8988T (cell line): ENCODE measurements at places on chromosomes 13 and 19.

- no peak for DNase-seq
Measured at GRCh38 chr19:10505583-10506229, 2.5 kb upstream of the KEAP1 start.

GRCh38 chr19:51327066-51328001, 14.6 kb downstream of the VSIG10L start:
- DNase-seq, result no peak

DNA sequence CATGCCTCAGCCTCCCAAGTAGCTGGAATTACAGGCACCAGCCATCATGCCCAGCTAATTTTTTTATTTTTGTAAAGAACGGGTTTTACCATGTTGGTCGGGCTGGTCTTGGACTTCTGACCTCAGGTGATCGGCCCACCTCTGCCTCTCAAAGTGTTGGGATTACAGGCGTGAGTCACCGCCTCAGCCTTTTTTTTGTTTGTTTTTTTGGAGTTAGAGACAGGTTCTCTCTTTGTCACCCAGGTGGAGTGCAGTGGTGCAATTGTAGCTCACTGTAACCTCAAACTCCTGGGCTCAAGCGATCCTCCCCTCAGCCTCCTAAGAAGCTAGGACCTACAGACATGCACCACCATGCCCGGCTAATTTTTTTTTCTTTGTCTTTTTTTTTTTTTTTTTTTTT, 15.6 kb upstream of the NOTCH3 start:
- no peak for DNase-seq

GRCh38 chr13:19632915-19633478, 462 bp upstream of the MPHOSPH8 start:
- no peak for DNase-seq

GRCh38 chr19:44822670-44823372, 13.9 kb downstream of the BCAM start:
- DNase-seq, result no peak

GRCh38 chr13:105598529-105598928, 936.9 kb downstream of the EFNB2 start:
- DNase-seq, result no peak

- DNase-seq, result no peak
Measured at GRCh38 chr19:27580906-27581305, 1632.0 kb downstream of the UQCRFS1 start.

DNA sequence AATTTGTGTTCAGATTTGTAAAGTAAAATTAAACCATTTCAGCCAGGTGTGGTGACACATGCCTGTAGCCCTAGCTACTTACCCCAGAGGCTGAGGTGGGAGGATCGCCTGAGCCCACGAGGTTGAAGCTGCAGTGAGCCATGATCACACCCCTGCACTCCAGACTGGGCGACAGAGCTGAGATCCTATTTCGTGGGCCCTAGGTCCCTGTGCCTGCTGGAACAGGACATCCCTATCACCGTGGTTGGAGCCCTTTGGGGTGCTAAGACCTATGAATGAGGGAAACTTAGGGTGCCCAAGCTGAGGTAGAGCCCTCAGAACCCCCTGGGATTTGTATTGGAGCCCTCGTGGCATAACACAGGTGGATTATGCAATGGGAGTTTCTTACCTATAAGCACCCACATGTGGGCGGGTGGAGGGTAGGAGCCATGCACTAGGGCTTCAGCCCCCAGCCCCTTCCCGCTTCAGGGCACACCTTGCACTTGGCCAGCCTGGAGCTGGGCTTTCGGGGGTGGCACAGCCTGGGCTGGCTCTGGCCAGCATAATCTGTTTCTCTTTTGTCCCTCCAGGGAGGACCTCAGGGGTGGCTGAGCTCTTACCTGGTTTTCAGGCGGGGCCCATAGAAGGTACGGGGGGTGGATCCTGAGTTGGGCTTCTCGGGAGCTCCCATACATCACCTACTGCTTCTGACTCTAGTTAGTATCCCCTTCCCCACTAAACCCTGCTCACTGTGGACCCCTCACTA, 7.2 kb upstream of the USF2 start:
- no peak for DNase-seq

- DNase-seq, result no peak
Measured at GRCh38 chr19:35781650-35782049, 6.3 kb downstream of the ARHGAP33 start.

DNA sequence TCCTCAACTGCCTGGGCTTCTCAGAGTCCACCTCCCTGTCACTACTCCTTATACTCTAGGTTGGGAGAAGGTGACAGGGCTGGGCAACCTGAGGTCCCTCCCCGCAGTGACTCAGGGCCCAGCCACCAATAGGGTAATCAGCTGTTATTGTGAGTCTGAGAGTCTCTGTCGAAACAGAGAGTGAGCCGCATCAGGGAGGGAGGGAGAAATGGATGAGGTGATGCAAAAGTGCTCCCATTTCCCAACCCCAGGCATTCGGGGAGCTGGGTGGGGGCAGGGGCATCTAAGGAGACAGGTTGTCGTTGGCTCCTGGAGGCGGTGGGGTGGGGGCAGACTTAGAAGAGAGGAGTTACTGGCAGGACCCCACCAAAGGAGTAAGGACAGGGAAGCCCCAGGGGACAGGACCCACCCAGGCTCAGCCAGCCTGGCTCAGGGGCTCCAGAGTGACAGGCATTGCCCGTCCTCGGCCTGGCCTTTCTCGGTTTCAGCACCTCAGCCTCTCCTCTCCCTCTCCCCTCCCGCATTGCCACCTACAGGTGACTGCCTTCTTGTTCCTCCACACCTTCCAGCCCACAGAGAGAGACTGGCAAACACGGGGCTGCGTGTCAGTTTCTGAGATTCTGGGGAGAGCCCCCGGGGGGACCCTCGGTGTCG, at the start of gene DMKN:
DMKN (minus strand) TSS at position 22 of the 654 bp plus-strand sequence. CDS start 174 bp downstream, outside the sequence.
- DNase-seq, result peak; percentile 67

DNA sequence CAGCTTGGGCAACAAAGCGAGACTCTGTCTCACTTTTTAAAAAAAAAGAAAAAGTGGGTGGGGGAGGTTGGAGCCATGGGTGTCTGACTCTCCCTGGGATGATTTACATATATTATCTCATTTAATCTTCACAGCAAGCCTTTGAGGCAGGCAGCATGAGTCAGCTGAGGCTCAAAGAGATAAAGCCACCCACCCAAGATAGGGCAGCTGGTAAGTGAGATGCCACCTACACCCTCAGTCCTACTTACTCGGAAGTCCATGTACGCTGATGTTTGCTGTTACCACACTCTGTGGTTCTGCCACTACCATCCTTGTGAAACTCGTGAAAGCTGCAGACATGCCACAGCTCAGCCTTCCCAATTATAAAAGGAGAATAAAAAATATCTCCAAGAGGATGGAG, 142.0 kb upstream of the TSHZ3 start:
- no peak for DNase-seq

DNA sequence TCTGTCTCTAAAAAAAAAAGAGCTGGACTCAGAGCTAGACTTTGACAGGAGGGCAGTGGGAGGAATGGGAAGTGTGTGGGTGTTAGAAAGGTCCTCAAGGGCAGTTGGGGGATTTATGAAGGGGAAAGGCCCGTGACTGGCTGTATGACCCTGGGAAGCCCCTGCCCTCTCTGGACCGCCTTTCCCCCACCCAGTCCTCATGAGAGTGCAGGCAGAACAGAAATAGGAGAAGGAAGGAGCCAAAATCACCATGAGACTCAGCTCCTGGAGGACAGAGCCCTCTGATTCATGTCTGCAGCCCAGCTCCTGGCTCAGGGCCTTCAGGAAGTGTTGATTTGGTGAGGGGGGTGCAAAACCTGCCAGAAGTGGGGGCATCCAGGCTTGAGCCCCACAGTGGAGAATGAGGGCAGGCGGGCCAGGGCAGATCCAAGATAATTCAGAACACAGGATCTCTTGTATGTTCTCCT, 8.7 kb upstream of the SMG9 start:
- DNase-seq, result no peak

GRCh38 chr13:20375871-20376270, 143.8 kb upstream of the GJB6 start:
- DNase-seq, result no peak

DNA sequence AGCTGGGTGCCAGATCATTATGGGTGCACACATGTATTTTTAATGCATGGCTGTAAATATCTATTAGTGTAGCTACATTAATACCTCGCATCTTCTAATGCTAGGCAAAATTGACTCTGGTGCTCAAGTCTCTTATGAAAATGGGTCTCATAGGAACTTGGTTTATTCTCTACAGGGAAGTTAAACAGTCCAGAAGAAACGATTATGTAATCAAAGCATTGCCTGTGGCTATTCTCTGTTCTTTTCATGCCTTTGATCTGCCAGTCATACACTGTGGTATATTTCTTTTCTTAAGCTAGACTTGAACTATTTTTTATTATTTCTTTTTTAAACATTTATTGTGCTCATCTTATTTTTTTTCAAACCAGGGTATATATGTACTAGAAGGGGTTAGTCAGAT, 1015.0 kb downstream of the SLITRK1 start:
- no peak for DNase-seq

- no peak for DNase-seq
Measured at GRCh38 chr19:28152195-28152594, 1060.8 kb downstream of the UQCRFS1 start.

- no peak for DNase-seq
Measured at GRCh38 chr19:56751078-56751489, 79.5 kb upstream of the ZNF835 start.

- DNase-seq, result no peak
Measured at GRCh38 chr13:71797517-71797916, 69.5 kb downstream of the DACH1 start.

DNA sequence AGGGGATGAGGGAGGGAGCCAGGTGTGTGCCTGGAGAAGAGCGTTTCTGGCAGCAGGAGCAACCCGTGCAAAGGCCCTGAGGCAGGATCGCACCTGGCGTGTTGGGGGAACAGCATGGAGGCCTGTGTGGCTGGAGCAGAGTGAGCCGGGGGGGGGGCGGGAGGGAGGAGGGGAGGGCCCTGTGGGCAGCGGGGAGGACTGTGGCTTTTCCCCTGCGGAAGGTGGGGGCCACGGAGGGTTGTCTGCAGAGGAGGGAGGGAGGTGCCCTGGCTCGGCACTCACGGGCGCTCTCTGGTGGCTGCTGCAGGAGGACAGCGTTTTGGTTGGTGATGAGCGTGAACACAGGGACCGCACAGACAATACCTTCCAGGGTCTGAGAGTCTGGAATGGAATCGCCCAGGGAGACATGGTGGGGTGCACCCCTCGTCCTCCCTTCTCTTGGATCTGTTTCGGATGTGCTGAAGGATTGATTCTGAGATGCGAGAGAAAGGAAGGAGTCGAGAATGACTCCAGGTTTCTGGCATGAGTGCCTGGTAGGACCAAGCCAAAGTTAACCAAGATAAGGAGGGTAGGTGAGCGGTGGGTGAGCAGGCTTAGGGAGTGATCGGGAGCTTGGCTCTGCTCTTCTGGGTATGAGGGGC, 6.5 kb downstream of the RAB11B start:
- peak; percentile 66 for DNase-seq

- no peak for DNase-seq
Measured at GRCh38 chr19:19816679-19817078, 4.9 kb downstream of the ZNF506 start.

GRCh38 chr19:51366389-51367254, 434 bp upstream of the ETFB start:
- DNase-seq, result peak; percentile 73

DNA sequence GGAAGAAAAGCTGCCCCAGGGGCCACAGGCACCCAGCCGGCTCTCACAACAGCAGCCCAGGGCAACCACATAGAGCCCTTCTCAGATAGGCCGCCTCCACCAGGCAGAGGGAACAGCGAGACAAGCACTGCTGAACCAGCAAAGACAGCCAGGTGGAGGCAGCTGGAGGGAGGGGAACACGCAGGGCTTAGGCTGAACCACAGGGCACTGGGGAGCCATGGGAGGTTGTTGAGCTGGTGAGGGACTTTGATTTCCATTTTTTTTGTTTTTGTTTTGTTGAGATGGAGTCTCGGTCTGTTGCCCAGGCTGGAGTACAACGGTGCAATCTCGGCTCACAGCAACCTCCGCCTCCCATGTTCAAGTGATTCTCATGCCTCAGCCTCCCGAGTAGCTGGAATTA, 3.5 kb downstream of the GAMT start:
- no peak for DNase-seq

- DNase-seq, result no peak
Measured at GRCh38 chr19:34732612-34733211, 1.3 kb upstream of the ZNF181 start.

DNA sequence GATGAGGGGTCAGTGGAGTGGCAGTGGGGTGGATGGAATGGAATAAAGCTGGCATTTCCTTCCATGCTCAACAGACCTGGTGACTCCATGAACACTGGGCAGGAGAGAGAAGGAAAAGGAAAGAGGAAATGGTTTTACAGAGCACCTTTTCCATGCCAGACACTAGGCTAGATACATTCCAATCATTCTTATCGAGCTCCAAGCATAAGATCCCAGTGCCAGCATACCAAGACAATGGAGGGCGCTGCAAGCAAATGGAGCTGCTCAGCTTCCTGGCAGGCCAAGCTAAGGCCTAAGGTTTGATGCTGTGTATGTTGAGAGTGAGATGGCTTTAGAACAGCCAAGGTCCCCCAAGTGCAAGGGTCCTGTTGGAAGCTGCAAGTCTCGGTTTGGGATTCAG, 113.2 kb downstream of the HSPH1 start:
- peak; percentile 40 for DNase-seq

DNA sequence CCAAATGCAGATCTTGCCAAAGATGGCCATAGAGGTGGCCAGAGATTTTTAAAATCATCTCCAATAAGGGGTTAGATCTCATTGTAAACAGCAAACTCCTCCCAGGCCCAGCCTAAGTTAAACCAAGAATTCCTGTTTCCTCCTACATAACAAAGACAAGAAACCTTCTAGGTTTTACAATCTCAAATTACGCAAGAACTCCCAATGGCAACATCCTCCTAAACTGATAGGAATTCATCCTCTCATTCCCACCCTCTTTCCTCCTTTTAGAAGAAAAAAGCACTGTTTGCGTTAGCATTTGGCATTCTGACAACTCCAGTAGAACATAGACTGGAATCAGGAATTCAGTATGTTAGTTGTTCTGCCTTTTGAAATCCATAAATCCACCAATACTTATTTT, 14.6 kb downstream of the PROSER1 start:
- DNase-seq, result no peak

DNA sequence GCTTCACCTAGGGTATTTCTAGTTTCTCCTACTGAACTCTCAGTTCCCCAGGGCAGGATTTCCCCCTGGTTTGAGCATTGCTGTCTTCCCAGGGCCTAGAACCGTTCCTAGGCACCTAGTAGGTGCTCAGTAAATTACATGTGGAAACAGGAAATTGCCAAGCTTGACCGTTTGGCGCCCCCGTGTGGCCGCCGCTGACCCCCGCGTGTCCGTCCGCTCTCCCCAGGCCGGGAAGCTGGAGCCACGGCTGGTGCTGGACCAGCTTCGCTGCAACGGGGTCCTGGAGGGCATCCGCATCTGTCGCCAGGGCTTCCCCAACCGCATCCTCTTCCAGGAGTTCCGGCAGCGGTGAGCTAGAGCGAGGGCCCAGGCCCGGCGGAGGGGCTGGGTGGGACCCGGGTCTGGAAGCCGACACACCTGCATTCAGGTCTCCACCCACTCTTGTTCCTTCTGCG, 55.5 kb downstream of the MYH14 start:
- no peak for DNase-seq
